ENCODE measurements at places on chromosomes 6 and 20. TPM values are rescaled to one million over a fixed set of nuclear protein-coding genes. Genes with fewer than 3 reads are reported as not detected.
A peak's percentile ranks its signal among the peaks of the same experiment; 100 is the strongest.

- DNase-seq: no peak
These were observed 116.2 kb downstream of the OLIG3 start for GRCh38 chr6:137378090-137378369.

DNA sequence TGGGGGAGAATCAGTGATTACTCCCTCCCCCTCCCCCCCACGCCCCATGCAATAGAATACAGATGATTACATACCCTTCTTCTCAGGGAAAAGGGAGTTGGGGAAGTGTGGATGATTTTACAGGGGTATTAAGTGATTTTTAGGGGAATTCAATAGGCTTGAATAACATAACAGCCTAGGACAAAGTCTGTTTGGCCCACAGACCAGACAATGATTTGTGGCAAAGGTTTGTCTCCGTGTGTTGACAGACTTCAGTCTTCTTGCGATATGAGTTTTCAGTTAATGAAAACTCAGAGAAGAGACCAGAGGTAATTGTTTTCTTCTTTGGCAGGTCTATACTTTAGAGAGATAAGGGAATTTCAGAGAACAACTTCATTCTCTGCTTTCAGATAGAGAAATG, 95.3 kb downstream of the OR2B2 start:
- DNase-seq: peak; percentile 39

GRCh38 chr20:12252793-12253192, 335.1 kb downstream of the BTBD3 start:
- no peak for DNase-seq

NKX2-4 gene
- 0.19 TPM for total RNA-seq

- DNase-seq: no peak
These were observed 57.2 kb downstream of the RIOK1 start for GRCh38 chr6:7446619-7447325.

TSHZ2 gene
- total RNA-seq: 0.30 TPM

LINC00237 gene
- 0.69 TPM for total RNA-seq

LRRC1 gene
- 16.2 TPM for total RNA-seq

CST2 gene
- not detected for total RNA-seq

C20orf141 gene
- total RNA-seq: not detected

DNA sequence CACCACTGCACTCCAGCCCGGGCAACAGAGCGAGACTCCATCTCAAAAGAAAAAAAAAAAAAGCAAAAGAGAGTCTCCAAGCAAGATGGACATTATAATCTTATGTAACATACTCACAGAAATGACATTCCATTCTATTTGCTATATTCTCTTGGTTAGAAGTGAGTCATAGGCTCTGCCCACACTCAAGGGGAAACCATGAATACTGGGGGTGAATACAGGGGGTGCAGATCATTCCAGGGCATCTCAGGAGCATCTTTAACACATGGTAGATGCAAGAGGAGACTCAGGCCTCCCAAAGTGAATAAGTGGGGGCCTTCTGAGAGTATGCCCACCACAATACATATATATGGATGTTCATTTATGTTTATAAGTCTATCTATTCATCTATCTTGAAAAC, 18.3 kb upstream of the RANBP9 start:
- DNase-seq: no peak

DNA sequence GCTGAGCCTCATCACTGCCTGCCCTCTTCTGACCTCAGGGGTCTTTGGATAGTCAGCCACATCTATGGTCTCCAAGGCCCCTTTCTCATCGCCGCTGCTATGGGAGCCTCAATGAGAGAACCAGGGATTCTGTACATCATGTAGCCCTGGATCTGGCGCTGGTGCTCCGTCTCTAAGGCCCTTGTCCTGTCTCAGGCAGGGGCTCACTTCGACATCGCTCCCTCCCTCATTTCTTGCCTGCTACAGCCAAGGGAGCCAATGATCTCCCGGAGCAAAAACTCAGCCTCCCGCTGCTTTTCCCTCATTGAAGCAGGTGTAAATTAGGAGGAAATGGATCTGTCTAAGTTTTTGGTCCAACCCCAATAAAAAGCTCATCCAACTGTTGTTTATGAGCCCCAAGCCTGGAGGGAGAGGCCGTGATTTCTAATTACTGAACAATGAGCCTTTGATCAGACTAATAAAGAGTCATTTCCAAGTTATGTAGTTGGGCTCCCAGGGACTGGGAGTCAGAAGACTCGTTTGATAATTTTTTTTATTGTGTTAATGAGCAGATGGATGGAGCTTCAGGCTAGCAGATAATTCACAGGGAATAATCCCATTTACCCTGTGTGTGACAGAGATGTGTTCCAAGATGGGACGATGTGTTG, 30.9 kb downstream of the LBP start:
- DNase-seq: no peak

DNA sequence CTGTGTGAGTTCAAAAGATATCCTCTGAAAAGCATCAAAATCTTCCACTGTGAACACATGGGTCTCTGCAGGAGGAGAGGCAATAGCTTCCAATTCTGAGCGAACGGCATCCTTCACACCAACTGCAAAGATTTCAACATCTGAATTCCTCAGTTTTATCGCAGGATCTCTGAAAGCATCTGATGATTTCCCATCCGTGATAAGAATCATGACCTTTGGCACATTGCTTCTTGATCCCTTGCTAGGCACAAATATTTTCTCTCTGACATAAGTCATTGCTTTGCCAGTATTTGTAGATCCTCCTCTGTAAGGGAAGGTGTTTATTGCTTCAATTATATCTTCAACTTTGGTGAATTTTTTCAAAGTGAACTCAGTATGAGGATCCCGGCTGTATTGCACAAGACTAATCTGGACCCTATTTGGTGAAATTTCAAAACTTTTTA, 22.7 kb downstream of the COL12A1 start:
- DNase-seq: no peak

DNA sequence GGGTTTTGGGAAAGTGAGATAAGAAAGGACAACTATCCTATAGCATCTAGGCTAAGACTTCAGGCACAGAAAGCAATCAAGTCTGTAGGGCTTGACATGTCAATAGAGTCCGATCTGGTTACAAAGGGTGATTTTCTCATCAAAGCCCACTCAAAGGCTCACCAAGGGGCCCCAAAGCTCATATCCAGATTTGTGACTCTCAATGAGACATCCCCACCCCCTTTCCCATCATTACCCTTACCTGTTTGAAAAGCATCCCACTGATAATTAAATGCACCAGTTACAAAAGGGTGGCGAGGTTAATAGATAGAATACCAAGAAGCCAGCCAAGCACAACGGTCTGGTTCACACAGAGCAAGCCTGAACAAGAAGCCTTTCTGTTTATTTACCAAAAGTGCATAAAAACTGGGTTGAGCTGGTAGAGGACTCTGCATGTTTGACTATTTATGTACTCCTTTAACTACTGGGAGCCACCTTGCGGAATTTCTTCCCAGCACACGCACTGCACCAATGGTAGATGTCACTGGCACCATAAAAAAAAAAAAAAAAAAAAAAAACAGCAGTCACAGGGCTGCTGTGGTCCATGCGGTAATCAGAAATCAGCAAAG, 6.1 kb downstream of the JAG1 start:
- DNase-seq: no peak

BPIFA3 gene
- not detected for total RNA-seq

- no peak for DNase-seq
These were observed 190.0 kb upstream of the COL21A1 start for GRCh38 chr6:56437171-56437900.

ELOVL5 gene
- 156 TPM for total RNA-seq

DNA sequence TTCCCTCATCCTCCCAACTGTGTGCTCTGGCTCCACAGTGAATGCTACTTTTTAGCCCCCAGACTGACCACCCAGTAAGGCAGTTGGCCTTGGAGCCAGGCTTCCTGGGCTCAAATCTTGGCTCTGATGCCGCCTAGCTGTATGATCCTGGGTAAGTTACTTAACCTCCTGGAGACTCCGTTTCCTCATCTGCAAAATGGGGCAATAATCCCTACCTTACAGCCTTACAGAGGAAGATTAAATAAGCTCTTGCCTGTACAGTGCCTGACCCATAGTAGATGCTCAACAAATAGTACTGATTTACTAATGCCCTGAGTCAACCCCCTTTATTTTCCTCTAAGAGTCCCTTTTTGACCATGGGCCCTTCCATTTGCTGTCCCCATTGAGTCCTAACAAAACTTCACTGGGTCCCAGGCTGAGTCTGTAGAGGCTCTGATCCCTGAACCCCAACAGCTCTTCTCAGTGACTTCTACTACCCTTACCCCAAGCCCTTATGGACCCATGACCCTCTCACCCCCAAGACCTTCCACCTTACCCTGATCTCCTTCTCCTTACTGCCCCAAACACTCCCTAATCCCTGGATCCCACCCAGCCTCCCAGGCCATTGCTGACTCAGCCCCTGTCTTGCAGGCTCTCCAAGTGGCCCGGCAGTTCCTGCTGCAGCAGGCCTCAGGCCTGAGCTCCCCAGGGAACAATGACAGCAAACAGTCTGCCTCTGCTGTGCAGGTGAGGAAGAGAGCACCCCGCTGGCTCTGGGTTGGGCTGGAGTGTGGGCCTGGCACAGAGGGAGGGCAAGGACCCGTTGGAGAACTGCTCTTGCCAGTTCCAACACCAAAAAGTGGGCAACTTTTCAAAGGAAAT, 31.4 kb downstream of the FOXP4 start:
- no peak for DNase-seq

MYO6 gene
- 21.9 TPM for total RNA-seq

OR12D3 gene
- total RNA-seq: not detected

GRCh38 chr20:57628047-57628961, 8.1 kb upstream of the ZBP1 start:
- peak; percentile 30 for DNase-seq

MTG2 gene
- 22.8 TPM for total RNA-seq

VNN1 gene
- not detected for total RNA-seq

DNA sequence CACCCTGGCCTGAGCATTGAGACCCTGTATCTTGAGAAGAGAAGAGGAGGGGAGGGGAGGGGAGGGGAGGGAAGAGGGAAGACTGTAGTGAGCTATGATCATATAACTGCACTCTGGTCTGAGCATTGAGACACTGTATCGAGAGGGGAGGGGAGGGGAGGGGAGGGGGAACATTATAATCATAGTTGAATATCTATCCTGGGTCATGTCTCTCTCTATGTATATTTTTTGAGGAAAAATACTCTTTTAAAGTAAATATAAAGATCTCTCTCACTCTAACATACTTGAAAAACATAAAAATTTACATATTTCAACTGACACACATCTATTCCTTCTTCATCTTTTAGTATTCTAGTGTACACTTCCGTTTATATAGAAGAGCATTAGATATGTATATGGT, 431.0 kb downstream of the CDKAL1 start:
- no peak for DNase-seq

WTAP gene
- total RNA-seq: 120 TPM

GRCh38 chr6:22569281-22570184, at the start of gene HDGFL1:
Gene HDGFL1 (plus strand): TSS chr6:22569566. CDS start chr6:22569576, 10 bp downstream.
- no peak for DNase-seq

DNA sequence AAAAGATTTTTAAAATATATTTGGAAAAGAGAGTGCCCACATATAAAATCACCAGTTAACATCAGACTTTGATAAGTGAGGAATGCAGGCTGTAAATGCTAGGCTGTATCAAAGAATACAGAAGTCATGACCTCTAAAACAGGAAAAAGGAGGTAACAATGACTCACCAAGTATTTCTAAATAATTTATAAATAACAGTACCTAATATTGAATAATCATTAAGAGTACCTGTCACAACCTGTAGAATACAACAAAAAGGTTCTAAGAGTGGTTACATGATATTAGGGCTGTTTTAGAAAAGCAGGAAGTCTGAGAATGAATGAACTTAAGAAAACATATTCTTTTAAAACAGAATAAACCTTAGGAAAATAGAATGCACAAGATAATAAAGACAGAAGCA, 173.1 kb upstream of the CST7 start:
- DNase-seq: no peak
